Testis (tissue), 5 donors: ENCODE measurements at places on chromosomes 7 and 10. TPM values are rescaled to one million over a fixed set of nuclear protein-coding genes. Genes with fewer than 3 reads are reported as not detected.
A peak's percentile ranks its signal among the peaks of the same experiment; 100 is the strongest.

DNA sequence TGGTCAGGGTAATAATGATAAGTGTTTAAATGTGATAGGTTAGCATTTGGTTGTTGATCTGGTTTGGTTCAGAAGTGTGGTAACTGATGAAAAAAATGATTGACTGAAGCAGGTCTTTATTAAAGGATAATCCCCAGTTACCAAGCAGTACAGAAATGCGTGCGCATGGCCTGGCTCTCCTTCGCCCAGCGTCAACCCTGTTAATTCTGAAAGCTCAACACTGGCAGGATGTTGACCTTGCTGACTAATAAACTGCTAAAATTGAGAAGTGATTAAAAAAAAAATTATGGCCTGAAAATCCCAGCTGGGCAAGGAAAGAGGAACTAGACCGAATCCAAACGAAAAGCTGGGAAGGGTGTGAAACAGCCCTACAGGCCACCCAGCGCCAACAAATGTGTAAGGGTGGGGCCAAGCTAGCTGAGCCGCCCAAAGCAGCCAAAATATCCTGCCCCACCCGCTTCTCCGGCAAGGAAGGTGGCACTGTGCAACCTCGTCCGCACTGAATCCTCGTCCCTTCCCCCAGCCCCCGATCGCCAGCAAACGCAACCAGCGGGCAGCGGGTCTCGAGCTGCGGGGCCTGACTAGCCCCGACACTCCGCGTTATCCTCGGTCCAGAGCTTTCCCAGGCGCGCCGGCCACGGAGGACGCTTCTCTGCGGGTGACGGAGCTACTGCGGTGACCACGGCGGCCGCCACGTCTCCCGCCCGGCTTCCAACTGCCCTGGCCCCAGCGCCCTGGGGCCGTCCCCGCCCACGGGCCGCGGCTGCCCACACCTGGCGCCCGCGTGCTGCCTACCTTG is 561 bp downstream of the SHTN1 start:
- peak; percentile 71 for DNase-seq

- DNase-seq: peak; percentile 90
These were observed 240.2 kb upstream of the INHBA start for GRCh38 chr7:41943094-41943577.

DNA sequence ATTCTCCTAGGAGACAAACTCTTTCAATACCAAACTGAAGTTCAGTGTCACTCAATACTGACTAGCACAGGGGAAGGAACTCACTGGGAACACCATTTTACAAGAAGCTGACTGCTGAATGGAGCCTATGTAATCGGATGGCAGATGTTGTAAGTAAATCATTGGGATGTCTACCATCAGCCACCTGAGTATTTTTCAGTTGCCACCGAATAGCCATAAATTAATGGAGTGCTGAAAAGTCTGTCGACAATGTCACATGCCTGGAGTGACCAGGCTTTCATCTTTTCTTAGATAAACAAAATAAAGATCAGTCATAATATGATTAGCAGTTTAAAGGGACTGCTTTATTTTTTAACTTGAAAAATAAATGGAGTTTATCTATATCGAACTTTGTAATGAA is 145.9 kb upstream of the SEMA3E start:
- no peak for DNase-seq

GRCh38 chr7:96531331-96531730 is 178.3 kb downstream of the SEM1 start:
- no peak for DNase-seq

DNA sequence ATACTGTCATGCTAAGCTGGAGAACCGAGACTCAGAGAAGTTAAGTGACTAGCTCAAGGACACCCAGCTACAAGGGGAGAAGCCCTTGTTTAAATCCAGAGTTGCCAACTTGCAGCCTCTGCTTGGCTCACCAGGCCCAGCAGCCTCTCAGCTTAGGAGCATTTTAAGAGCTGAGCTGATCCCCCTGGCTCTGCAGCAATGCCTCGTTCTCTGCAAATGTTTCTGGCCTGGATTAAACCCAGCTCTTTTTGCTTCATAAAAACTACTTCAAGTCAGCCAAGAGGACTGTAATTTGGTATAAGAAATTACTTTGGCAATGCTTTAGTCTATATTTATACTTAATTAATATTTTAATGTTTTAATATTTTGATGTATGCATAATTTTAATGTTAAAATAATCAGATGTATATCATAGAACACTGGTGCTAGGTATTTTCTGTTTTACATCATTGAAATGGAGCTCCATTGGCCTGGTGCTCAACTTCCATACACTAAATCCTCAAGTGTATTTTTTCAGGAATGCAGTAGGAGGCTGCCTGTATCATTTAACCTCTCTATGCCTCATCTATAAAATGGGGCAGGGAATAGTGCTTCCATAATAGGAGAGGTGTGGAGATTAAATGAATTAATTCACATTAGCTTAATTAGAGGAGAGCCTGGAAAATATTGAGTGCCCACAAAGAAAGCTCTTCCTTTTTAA is 184.2 kb downstream of the EMX2 start:
- no peak for DNase-seq

DNA sequence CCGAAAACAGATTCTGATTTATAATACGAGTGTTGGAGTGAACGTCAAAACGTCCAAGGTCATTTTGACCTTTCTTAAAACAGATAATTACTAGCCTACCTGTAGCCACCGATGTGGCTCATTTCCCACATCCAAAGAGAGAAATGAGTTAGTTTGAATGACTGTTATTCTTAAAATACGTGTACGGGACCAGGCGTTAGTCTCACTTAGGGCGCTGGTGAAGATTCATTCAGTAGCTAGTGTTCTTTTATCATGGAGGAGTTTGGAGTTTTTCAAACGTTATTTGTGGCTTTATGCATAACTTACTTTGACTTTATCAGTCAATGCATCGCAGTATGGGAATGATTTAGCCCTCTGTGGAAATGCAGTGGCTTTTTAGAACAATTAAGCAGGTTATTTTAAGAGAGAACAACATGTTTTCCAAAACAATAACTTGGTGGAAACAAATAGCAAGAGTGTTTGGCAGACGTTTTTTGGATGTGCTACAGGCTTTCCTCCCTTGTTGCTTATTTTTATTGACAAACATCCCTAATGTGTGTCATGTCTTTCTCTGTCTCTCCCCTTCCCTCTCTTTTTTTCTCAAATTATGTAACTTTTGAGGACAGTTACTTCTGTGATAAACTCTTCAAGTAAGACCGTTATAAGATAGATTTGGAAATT is 1.6 kb downstream of the BICC1 start:
- DNase-seq: no peak

GRCh38 chr10:44426247-44427034 is 41.5 kb upstream of the CXCL12 start:
- no peak for DNase-seq

GRCh38 chr7:141053626-141054025 is 20.2 kb upstream of the TMEM178B start:
- no peak for DNase-seq

DNA sequence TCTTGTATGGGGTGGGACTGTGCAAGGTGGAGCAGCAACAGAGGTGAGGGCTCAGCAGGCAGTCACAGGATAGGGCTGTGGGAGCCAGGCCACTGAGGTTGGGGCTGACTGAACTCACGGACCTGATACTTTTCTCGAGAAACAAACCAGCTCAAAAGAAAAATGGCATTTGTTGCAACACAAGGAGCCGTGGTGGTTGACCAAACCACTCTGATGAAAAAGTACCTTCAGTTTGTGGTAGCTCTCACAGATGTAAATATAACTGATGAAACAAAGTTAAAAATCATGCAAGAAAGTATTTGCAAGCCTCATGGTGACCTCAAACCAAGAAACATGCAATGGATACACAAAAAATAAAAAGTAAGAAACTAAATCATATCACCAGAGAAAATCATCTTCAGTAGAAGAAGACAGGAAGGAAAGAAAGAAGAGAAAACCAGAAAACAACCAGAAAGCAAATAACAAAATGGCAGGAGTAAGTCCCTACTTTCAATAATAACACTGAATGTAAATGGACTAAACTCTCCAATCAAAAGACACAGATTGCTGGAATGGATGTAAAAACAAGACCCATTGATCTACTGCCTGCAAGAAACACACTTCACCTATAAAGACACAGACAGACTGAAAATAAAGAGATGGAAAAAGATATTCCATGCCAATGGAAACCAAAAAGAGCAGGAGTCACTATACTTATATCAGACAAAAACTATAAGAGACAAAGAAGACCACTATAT is 48.9 kb upstream of the DUSP5 start:
- no peak for DNase-seq

DNA sequence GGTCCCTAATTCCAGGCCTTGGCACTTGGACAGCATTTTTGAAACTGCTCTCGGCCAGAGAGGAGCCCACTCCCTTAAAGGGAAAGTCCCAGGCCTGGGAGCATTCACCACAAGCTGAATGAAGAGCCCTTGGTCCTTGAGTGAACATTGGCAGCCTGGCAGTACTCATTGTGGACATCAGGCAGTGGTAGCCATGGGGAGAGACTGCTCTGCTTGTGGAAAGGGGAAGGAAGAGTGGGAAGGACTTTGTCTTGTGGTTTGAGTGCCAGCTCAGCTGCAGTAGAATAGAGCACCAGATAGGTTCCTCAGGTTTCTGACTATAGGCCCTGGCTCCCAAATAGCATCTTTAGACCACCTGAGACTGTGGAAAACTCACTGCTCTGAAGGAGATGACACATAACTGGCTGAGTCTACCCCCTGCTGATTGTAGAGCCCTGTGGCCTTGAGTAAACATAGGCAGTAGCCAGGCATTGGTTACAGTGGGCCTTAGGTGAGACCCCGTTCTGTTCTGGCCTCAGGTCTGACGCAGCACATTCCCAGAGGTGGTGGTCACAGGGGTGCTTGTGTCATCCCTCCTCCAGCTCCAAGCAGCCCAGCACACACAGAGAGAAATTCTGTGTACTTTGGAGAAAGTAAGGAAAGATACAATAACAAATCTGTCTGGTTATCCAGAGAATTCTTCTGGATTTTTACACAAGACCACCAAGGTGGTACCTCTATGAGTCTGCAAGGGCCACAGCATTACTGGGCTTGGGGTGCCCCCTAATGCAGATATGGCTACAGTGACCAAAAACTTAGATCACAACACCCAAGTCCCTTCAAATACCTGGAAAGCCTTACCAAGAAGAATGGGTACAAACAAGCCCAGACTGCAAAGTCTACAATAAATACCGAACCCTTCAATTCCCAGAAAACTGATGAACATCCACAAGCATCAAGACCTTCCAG is 153.8 kb downstream of the GNAI1 start:
- DNase-seq: no peak

DNA sequence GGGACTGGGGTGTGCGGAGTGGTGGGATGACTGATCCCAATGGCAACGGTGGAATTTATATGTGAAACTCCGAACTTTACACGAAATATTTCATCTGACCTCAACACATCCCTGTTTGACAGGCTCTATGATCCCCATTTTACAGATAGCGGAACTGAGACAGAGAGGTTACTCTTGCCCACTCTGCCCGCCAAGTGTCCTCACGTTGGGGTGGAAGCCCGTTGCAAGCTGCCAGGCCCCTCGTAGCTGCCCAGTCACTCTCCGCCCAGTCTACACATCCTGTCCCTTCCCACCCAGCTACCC is 397 bp upstream of the NFE2L3 start:
- DNase-seq: no peak

DNA sequence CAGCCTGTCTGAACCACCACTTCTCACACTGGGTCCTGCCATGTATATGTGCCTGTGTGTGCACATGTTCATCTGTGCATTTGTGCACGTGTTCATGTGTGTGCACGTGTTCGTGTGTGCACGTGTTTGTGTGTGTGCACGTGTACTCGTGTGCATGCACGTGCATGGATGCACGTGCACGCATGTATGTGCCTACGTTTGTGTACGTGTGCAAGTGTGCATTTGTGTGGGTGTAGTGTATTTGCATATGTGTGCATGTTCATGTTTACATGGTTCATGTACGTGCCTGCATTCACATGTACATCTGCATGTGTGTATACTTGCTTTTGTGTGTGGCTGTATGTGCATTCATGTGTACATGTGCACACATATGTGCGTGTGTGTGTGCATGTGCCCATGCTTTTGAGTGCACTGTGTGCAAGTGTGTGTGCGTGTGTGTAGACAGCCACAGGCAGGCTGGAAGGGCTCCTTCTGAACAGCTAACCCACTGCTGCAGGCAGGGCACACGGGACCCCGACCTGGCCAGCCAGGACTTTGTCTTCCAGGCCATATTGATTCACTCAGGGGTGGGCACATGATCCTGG is 28.2 kb downstream of the SLC29A4 start:
- no peak for DNase-seq

DNA sequence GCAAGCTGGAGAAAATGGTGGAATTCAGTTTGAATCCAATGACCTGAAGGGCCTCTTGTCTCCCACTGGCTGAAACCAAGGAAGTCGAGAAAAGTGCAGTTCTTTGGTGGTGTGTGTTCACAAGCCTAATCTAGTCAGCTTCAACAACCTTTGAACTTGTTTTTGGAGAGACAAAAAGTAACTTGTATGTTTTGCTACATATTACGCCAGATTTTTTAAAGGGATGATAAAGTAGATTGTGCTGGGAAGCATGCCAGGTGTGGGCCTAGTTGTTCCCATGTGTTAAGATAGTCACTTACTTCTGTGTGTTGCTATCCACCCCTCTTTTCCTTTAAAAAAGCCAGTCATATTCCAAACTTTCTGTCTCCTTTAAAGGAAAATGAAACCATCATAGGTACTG is 79.7 kb upstream of the FAM3C start:
- peak; percentile 75 for DNase-seq

GRCh38 chr10:96129387-96130325 is at the start of gene ZNF518A:
Gene ZNF518A (plus strand): TSS chr10:96130297. CDS start chr10:96156323, 26,026 bp downstream.
- peak; percentile 97 for DNase-seq

- DNase-seq: no peak
These were observed 273.6 kb upstream of the DKK1 start for GRCh38 chr10:52040486-52040885.

DNA sequence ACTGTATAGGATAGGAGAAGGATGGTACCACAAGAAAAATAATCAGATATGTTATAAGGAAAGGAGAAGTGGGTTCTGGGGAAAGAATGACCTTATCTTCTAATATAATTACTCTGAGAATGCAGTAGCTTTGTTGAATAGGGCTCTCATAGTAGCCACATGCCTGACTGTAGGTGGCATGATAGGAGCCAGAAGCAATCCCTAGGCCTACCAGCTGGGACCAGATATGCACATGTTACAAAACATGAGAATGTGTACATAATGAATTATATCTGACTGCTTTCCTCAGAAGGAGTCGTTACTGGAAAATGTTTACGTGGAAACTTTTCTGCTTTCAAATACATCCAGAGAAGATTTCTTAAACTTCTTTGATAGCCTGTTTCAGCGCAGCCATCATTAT is 53.2 kb upstream of the FAM3C start:
- no peak for DNase-seq

MYO1G gene
- total RNA-seq: 1.7 TPM

FLNC gene
- 8.8 TPM for total RNA-seq

FAM20C gene
- total RNA-seq: 36.7 TPM

PLEKHA1 gene
- 27.6 TPM for total RNA-seq

AKR1C1 gene
- total RNA-seq: 23.2 TPM

IGF2BP3 gene
- total RNA-seq: 36.0 TPM

BTBD16 gene
- 5.3 TPM for total RNA-seq

ANKMY2 gene
- 17.0 TPM for total RNA-seq

PRSS37 gene
- 38.6 TPM for total RNA-seq

CHN2 gene
- total RNA-seq: 15.1 TPM

SH2D4B gene
- total RNA-seq: 0.55 TPM
